ENCODE measurements at places on chromosomes 1 and 21. TPM values are rescaled to one million over a fixed set of nuclear protein-coding genes. Genes with fewer than 3 reads are reported as not detected.

- DNase-seq, result no peak
- peak overlapping the region; percentile 83 for H3K27ac ChIP-seq
- no peaks in the 10 kb centered on the region for H3K36me3 ChIP-seq
- no peaks in the 10 kb centered on the region for H3K27me3 ChIP-seq
- H3K4me3 ChIP-seq, result no peak overlapping the region
Observed at GRCh38 chr1:184608581-184608980, 146.1 kb downstream of the EDEM3 start.

DNA sequence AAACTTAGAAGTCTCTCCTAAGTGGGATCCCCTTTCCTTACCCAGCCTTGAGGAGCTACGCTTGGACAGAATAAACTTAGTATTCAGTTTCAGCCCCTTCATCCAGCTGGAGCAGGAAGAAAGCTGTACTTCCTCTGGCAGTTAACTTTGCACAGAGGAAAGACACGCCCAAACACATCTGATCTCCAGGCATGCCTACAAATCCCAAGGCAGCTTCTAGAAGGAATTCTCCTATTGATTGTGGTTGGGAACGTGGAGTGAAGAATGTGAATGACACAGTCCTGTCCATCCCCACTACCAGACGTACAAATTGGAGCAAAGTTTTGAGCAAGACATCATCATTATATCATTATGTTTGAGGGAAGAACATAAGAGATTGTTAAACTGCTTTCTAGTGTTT, 6.6 kb upstream of the AK4 start:
- no peaks in the 10 kb centered on the region for H3K36me3 ChIP-seq
- H3K27ac ChIP-seq, result no peak overlapping the region
- no peaks in the 10 kb centered on the region for H3K27me3 ChIP-seq
- DNase-seq, result no peak
- no peak overlapping the region for H3K4me3 ChIP-seq

- H3K4me3 ChIP-seq, result no peak overlapping the region
- H3K27ac ChIP-seq, result no peak overlapping the region
- DNase-seq, result no peak
Observed at GRCh38 chr1:82392513-82392912, 591.8 kb downstream of the ADGRL2 start.

GRCh38 chr1:9714257-9714718, 62.8 kb downstream of the PIK3CD start:
- peaks cover 10% of the 10 kb centered on the region for H3K4me1 ChIP-seq
- H3K4me3 ChIP-seq, result no peak overlapping the region
- H3K27ac ChIP-seq, result no peak overlapping the region
- no peaks in the 10 kb centered on the region for H3K27me3 ChIP-seq
- no peak for DNase-seq
- peaks cover 86% of the 10 kb centered on the region for H3K36me3 ChIP-seq

DNA sequence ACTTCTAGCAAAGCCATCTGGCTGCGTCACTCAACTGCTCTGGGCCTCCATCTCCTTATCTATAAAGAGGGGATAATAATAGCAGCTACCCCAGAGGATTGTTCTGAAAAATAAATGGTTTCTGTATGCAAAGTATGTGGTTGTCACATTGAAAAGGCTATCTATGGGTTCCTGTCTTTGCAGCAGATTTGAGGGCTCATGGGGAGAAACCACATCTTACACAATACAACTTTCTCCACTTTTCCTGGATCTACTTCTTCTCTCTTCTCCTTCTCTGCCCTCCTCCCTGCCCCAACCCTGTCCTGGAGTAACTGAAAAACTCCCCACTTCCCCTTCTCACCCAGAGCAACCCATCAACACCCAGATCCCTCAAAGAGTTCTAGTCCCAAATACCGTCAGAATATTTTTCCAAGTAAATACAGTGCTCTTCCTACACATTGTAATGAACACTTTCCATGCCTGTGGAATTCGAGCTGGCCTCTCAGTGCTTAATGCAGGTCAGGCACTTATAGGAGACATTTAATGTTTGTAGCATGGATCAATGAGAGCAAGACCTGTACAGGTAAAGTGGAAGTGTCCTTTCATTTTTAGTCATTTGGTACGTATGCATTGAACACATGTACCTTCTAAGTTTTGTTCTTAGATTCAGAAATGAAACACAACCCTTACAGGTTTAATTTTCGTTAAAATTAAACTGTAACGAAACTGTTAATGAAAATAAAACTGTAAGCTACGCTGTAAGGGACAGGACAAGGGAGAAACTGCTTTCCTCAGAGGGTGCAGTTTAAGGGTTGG, 131.9 kb downstream of the AK5 start:
- no peaks in the 10 kb centered on the region for H3K27me3 ChIP-seq
- no peaks in the 10 kb centered on the region for H3K4me1 ChIP-seq
- H3K27ac ChIP-seq, result no peak overlapping the region
- no peak for DNase-seq
- no peaks in the 10 kb centered on the region for H3K36me3 ChIP-seq
- no peak overlapping the region for H3K4me3 ChIP-seq

The TYW3 gene
- 19.6 TPM for total RNA-seq

The ERO1B gene
- total RNA-seq, result 2.4 TPM

GRCh38 chr1:19775317-19775716, 24.4 kb downstream of the TMCO4 start:
- DNase-seq, result no peak
- peaks cover 18% of the 10 kb centered on the region for H3K36me3 ChIP-seq
- H3K27me3 ChIP-seq, result no peaks in the 10 kb centered on the region

All from esophagus squamous epithelium (tissue), 5 donors.